ENCODE measurements at places on chromosomes 7 and 10. TPM values are rescaled to one million over a fixed set of nuclear protein-coding genes. Genes with fewer than 3 reads are reported as not detected.

ADIRF gene
- not detected for total RNA-seq

GRCh38 chr10:99531696-99532593, 797 bp upstream of the NKX2-3 start:
- DNase-seq: no peak

GRCh38 chr7:561631-562373, 42.2 kb upstream of the PDGFA start:
- DNase-seq: no peak

DNA sequence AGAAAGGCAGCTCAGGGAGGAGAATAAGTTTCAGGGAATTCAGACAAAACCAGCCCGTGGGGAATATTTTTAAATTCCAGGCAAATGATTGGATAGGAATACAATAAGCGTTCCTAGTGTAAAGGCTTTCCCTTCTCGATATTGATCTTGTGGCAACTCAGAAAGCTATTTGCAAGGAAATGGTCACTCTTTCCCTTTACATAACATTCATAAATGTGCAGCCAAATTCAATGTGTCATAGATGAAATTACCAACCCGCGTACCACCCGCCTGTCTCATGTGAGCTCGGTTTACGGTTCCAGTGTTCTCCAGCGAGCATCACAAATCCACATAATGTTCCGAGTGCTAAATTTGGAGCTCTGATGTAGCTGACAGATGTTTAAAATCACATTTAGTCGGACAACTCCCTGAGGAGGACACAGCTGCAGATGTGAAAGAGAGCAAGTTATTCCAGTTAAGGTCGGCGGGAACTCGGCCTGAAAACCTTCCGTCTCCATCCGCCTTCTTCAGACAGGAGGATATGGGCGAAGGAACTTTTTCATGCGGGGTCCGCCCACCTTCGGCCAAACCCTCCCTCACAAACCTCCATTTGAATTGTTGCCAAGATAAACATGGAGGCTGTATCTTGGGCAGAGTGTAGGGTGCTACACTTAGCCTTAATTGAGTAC, 327.0 kb downstream of the RNLS start:
- no peak for DNase-seq

- DNase-seq: no peak
These were observed 116.0 kb upstream of the IMMP2L start for GRCh38 chr7:111678281-111678680.

GRCh38 chr7:127447326-127447945, 54.9 kb upstream of the ZNF800 start:
- DNase-seq: peak; percentile 19

DNA sequence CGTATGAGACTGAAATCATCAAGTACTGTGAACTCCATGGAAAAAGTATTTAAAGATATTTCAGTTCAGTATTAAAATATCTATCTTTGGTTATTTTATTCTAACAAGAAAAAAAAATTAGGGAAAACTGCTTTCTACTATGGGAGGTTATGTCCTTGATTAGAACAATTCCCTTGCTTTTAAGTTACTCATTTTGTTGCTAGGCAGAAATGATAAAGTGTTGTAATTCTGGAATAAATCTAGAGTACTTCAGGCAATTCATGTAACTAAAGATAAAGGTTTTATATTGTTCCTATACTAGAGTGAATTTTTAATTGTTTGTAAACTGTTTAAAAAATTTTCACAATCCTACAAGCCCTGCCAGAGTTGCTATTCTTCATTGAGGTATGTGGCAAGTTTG, 92.0 kb downstream of the BBS9 start:
- no peak for DNase-seq

DNA sequence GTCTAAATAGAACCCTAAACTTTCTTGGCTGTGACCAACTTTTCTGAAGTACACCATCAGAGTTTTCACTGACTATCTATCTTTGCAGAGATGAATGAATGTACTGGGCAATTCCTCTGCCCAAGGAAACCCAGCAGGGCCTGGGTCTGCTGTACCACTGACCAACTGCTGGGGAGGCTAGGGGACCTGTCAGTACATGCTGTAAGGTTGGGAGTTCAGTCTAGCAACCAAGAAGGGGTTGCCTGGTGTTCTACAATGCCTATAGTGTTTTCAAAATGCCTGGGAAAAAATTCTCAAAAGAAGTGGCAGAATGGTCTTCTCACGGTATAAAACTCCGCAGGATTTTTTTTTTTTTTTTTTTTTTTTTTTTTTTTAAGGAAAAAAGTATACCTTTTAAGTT, 106.3 kb downstream of the NT5C2 start:
- DNase-seq: no peak

- no peak for DNase-seq
These were observed 181.8 kb upstream of the KIAA1217 start for GRCh38 chr10:24027107-24027506.
